Stimulated activated CD4-positive, alpha-beta T cell treated with anti-CD3 and anti-CD28 coated beads, Interleukin-1b, Interleukin-23, amount 100 ng/mL, for 1 hour (primary cell): ENCODE measurements at places on chromosomes 11 and 22.

GRCh38 chr11:94550513-94550912, 6.8 kb downstream of the FUT4 start:
- no peak for DNase-seq

DNA sequence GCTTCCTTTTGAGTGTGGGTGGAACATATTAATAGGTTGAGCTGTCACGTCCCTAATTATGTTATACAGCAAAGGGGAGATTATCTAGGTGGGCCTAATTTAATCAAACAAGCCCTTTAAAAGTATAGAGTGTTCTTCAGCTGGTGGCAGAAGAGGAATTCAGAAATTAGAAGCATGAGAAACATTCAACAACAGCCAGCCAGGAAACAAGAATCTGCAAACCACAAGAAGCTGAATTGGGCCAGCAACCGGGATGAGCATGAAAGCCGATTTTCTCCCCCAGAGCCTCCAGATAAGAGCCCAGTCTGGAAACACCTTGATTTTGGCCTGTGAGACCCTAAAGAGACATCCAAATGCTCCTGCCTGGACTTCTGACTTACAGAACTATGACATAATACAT, 105.8 kb upstream of the LDLRAD3 start:
- DNase-seq = no peak

- DNase-seq = no peak
These were observed 89.2 kb downstream of the PDE2A start for GRCh38 chr11:72584939-72585597.

DNA sequence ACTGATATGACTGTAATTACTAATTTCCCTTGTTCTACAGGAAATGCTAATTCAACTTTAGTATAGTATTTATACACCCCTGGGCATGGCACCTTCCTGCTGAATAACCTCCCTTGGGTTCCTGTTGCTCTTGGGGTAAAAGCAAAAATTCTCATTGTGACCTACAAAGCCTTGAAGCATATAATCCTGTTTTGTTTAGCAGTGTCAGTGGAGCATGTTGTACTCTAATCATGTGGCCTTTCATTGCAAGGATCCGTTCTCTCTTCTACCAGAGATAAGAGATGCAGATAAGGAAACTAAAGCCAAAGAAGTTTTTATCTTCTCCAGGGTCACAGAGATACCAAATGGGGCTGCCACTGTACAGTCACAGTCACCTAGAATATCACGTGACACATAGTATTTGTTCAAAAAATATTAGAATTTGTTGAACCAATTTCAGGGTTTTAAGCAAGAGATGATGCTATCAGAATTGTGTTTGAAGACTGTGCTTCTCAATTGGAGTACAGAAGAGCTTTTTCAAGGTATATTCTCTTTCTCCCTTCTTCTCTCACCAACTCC, 25.1 kb downstream of the CSRP3 start:
- DNase-seq = no peak

DNA sequence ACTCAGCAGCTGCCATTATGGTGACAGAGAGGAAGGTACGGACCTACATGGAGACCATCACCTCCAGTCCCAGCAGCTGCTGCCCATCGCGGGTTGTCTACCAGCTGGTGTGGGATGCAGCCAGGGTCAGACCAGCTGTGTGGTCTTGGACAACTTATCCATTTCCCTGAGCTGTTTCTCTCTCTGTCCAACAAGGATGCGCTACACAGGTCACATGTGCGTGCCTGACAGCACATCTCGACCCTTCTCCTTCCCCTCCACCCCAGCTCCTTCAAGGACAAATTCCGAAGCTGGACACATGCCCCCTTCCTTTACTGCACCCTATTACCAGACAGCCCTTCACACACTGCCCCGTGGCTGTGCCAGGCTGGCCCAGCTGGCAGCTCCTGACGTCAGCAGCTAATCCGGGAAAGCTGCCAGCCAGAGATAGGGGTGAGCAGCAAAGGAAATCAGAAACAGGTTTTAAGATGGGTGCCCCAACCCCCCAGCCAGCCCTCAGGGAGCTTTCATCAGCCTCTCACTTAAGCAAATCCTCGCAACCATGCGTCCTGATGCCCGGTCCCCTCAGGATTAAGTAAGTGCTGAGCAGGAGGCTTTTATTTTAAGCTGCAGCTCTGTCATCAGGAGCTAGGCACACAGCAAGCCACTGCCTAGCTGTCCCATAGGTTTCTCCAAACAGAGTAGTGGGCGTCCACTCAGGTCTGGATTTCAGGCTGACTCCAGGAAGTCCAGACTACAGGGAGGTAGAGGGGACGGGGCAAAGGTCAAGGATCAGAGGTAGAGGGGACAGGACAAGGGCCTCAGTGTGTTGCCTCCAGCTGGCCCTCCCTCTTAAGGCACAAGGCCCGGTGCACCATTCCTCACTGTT, 20.3 kb downstream of the TEF start:
- no peak for DNase-seq

DNA sequence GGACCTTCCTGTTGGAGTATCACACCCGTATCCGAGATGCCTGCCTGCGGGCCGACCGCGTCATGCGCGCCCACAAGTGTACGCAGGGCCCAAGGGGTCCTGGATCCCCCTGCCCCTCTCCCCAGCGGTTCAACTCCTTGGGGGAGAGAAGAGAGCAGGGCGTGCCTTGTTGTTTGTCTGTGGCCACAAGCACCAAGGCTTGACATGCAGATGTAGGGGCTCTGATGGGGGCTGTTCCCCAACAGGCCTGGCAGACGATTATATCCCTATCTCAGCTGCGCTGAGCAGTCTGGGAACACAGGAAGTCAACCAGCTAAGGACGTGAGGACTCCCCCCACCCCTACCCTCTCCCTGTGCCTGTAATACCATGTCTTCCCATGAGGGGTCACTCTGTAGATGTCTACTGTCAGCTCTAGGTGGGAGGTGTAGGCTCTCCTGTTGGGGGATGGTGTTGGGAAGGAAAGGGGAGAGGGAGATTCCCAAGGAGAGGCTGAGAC, 6.8 kb downstream of the CFL1 start:
- no peak for DNase-seq

DNA sequence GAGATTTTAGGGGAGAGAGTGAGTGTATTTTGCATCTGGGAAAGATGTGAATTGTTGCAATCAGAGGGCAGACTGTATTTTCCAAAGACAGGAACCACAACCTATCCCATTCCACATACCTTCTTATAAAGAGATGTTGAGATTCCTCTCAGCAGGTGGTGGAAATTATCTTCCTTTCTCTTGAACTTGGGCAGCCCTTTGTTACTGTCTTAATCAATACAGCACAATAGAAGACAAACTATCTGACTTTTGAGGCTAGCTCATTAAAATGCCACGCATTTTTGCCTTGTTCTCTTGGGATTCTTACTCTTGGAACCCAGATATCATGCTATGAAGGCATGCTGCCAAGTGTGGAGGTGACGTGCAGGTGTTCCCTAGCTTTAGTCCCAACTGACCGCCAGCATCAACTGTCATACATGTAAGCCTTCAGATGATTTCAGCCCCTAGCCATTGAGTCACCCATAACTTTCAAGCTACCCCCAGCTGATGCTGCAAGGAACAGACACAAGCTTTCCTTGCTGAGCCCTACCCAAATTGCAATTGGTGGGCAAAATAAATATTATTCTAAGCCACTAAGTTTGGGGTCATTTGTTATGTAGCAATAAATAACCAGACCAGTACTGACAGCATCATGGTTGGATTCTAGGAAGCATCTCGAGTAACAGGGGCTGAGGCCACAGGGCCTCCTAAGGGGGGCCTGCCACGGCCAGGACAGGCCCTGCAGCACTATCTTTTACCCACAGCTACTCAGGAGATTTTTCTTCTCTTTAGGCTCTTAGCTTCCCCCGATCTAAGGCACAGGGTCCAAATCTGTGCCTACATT, 63.0 kb downstream of the RPL27A start:
- DNase-seq = no peak

DNA sequence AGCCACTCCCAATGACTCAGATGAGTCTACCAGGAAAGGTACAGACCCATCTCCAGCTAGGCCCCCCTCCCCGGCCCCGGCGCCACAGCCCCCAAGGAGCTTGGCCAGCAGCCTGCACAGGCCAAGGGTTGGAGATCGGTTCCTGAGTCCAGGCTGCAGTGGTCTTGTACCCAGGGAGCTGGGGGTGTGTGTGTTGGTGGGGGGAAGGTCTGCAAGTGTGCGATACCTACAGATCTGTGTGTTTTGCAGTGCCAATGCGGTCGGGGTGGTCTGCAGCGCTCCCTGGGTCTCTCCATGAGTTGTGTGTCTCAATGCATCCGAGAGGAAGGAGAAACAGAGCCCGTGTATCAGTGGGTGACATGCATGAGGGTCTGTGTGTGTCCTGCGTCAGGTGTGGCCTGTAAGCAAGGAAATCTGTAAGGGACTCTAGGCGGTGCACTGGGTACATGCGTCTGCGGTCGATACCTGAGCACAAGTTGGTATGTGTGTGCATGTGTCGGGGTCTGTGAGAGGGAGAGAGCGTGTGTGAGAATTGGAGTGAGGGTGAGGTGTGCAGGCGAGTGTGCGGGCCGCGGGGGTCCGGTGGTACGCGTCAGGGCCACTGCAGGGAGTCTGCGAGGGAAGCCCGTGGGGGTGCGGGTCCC, 645 bp downstream of the CDC42BPG start:
- no peak for DNase-seq

DNA sequence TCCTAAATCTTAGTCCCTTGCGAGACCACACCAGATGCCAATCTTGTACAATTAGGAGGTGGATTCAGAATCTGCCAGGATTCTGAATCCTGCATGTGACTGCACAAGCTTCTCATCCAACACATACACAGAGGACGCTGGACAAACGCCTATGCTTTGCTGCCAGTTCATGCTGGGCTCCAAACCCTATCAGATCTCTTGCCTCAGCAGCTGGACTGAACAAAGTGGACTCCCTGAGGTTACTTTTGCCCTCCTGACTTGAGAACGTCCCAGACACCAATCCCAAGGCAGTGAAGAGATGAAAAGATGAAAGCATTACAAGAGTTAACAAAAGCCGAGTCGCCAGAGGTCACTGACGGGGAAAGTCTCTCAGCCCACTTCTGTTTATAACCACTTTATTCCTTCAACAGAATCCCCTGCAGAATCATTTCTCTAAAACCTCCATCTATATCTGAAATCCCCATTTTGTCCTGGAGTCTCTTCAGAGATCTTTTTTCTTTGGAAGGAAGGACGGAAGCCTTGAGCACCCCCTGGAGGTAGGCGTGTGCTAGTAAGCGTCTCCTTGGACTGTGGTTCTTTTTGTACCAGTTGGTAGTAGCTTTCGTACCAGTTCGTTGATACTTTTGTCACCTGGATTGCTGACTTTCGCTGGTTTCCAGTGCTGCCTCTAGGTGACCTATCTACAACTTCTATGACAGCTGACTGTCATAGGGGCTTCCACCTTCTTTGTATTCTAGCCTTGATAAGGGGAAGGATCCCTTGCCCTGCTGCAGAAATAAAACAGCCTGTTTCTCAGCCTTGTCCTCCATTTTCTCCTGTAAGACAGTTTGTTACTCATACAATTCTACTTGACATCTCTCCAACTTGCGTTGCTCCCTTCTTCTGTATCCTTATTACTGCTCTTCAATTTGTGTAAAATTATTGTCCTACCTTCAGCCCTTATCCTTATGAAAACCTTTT, 26.1 kb upstream of the EED start:
- DNase-seq = peak; percentile 10

DNA sequence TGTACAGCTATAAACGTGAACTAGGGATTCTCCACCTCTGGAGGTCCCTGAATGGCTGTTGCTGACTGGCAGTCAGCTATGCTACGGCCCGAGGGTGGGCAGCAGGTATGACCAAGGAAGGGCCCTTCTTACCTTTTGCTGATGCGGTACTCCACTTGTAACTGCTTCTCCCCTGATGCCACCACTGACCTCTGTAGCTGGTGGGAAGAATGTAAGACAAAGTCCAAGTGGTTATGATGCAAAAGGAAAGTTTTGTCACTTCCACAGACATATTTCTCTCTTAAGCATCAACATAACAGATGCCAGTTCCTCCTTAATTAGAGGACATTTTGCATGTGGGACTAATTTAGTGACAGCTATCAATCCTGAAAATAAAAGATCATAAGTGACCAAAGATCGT, 32.2 kb downstream of the P4HA3 start:
- no peak for DNase-seq

DNA sequence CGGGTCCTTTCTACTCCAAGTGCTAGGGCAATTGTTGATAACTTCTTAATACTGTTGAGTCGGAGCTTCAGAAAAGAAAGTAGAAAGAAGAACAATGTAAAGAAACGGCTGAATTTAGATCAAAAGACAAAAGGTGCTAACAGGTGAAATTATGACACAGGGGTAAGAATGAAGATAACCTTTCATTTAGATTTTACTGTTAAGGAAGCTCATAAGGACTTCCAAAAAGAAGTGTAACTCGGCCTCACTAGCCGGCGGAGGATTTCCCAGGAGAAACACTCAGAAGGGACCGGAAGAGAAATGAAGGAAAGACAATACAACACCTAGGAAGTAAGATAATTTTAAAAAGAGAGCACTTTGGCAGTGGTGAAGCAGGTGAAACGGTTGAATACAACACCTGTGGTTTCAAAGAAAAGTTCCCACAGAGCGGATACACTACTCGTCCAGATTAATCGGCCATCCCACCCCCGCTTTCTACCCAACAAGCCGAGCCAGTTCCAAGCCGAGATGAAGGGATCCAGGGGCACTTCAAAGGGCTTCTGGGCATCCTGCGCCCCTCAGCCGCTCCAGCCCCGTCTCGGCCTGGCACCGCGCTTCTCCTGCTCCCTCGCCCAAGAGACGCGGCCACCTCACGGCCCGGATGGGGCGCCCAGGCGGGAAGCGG, 737 bp downstream of the PPP2R1B start:
- DNase-seq = no peak

GRCh38 chr11:12678991-12679390, 4.8 kb downstream of the TEAD1 start:
- DNase-seq = no peak

GRCh38 chr11:64347193-64347867, 7.3 kb downstream of the CCDC88B start:
- DNase-seq = no peak

GRCh38 chr11:42066113-42066512, 606.7 kb upstream of the LRRC4C start:
- no peak for DNase-seq

DNA sequence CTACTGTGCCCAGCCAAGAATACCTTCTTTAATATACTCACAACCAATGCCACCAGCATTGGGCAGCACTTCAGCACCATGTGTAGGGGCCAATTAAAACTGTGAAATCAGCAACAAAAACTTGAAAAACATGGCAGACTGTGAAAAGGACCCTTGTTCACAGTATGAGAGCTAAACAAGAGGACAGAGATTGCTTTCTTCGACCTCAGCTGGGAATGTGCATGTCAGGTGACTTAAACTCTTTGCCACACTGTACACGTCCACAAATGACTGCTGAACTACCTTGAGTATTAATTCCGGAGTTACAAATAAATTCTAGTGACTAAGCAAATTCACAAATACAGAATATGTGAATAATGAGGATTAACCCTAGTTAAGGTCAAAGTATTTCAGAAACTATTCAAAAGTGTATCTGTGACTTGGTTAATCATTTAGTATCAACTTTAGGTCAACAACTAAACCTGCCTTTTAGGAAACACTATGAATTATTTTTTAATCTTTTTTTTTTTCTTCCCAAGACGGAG, 33.0 kb downstream of the DDX6 start:
- DNase-seq = no peak

DNA sequence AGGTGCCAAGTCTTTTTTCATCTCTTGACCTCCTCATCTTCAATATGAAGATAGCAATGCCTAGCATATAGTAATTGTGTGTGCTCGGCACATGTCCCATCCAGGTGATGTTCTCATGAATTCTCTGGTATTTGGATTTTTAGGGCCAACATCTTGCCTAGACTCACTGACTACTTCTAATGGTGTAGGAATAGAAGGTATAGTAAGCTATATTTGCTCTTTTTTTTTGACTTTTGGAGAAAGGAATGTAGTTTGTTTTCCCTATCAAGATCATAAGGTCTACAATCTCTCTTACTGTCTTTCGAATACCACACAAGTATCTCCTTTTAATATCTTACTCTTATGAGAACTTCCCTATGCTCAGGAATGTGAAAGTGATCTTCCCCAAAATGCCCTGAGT, 3.2 kb downstream of the HBD start:
- DNase-seq = no peak
